ENCODE measurements at places on chromosomes 5 and 9.
A peak's percentile ranks its signal among the peaks of the same experiment; 100 is the strongest.

- no peak for DNase-seq
Measured at GRCh38 chr9:15077946-15078729, 167.9 kb upstream of the FREM1 start.

DNA sequence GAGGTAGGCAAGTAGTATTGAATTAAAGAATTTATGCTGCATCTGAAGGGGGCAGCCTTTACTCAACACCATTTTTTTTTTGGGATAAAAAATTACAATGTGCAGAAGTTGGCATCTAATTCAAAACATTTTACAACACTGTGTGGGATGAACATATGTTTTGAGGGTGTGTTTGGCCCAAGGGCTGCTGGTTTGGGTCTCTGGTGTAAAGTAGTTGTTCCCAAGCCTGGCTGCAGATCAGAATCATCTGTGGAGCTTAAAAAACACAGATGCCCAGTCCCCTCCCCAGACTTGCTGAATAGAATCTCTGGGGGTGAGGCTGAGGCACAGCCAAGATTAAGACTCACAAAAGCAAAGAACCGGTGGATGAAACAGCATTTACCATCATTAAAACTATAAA is 33.0 kb upstream of the PDZD2 start:
- DNase-seq, result no peak

DNA sequence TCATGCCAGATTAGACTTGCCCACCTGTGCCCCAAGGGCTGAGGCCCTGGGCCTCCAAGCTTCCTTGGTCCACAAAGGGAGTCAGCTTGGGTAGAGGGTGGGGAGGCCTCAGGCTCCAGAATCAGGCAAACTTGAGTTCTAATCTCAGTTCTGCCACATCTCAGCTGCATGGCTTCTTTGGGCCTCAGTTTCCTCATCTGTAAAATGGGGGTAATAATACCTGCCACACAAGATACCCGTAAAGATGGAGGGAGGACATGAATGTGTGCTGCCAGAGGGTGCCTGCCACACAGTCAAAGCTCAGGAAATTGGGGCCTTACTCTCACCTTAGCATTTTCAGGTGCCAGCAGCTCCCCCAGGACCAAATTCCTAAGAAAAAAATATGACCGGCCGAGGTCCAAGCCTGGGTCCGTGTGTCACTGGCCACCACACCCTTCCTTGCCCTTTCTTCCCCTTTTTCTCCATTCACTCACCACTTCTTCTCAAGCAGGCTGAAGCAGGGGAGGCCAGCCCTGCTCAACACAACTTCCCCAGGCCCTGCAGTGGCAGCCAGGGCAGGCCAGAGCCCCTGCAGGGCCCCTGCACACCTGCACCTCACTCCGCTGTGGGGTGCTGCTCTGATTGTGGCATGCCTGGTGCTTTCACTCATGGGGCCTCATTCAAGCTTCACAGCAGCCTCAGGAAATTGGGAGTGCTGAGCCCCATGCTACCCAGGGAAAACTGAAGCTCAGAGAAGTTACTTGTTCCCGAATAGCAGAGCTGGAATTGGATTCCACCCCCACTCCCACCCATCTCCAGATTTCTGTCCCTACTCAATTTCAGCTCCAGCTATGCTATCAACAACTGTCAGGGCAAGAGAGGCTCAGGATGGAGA is 3.9 kb downstream of the RGS14 start:
- DNase-seq, result no peak

DNA sequence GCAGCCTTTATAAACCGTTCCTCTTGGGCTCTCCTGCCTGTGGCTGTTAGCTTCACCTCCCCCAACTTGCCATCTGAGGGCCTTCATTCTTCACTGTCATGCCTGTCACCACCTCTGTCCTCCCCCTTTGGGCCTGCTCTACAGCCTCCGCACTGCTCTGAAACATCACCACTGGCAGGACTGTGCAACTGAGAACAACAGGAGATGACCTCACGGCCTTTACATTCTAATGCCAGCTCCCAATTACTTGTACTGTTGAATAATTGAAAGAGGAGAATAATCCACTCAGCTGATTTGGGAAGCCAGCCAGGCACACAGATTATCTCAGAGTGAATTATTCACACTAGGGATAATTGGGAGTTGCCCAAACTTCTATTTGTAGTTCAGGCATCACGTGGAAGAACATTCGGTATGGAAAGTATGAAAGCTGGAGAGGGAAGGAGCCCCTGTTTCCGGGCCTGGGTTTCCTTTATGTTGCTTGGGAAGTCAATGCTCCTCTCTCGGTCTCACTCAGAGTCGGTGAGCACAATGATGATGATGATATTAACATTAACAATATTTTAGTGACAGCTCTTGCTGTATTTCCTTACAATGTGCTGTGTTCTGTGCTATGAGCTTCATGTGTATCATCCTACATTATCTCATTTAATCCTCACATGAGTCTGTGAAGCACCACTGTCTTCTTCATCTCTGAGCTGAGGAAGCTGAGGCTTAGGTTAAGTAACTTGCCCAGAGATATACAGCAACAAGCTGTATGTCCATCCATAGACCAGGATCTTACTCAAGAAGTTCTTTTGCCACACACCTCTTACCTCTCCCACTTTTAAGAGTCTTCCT is 99.3 kb upstream of the LRRTM2 start:
- no peak for DNase-seq

DNA sequence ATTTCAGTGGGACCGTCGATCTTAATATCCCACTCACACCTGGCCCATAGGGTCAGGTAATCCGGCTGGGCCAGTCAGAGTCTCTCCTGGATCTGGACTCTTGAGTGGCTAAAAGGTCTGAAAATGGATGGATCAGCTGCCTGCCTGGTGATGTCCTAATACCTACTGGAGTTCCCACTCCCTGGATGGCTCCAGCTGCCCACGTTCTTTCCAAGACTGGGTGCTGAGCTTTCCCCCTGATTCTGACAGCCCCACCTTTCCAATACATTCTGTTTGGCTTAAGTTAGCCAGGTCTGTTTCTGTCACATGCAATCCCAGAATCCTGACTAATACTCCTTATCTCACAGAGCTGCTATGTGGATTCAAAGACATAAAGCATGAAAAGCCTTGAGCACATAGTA is 10.2 kb downstream of the SH3PXD2B start:
- DNase-seq, result no peak

DNA sequence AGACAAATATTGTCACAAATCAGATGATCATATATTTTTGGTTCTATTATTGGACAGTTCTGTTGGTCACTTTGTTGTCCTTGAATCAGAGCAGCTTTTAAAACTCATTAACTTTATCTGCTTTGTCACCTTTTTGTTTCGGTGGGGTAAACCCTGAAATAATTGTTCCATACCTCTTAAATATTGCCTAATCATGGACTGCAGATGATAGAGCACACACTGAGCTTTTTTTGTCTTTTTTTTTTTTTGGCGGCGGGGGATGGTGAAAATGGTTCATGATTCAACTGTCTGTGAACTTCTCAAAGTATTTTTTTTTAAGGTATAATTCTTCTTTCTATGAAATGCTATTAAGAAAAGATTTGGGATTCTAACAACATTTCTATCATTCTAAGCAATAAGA is 1.8 kb downstream of the NUDT12 start:
- no peak for DNase-seq

- DNase-seq, result peak; percentile 66
Measured at GRCh38 chr9:87713278-87713987, 12.5 kb upstream of the CTSL start.

DNA sequence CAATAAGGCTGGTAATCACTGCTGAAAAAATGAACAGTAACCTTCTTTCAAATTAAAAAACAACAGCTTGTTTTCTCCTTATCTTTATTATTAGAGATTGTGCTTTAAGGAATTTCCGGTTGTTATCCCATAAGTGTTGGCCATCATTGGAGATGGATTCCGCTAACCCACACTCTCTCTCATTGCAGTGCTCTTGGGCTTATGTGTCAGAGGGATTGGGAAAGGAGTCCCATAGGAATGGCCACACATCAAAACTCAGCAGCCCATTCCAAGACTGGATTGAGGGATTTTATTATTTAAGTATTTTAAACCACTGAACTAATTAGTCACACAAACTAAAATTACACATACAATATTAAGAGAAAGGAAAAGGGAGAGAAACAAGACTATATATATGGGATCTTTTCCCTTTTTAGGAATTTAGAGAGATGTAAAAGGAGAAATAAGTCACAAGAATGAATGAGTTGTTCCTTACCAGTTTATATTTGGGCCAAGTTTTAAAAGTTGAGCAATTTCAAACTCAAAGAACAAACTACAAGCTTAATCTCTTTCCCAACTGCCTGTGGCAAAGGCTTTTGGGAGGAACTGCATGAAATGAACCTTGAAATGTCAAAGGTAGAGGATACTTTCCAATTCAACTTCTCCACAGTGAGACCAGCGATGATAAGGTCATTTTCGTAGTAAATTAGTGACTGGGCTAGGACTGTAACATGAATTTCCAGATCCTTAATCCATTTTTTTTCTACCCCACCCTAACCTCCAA is 2.4 kb downstream of the SPINK6 start:
- DNase-seq, result no peak

GRCh38 chr5:140235791-140236551 is 61.0 kb downstream of the CYSTM1 start:
- no peak for DNase-seq

DNA sequence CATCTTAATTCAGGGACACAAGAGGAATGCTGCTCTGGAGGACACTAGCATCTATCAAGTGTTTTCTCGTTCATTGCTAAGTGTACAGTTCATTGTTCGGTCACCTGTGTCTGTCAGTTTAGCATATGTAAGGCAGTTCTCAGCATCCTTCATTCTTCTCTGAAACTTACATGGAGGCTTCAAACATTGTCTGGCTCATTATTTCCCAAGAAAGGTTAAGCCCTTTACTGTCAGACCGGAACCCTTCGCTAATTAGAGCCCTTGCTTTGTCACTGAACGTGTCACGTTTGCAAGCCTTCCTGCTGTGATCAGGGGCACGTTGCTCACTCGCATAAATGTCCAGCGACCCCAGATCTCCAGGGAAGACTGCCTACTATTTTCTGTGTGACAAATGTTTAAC is 62.3 kb upstream of the RIOK2 start:
- DNase-seq, result no peak

- no peak for DNase-seq
Measured at GRCh38 chr5:124961521-124961920, 215.1 kb upstream of the ZNF608 start.

- DNase-seq, result no peak
Measured at GRCh38 chr9:132288966-132289365, 65.8 kb downstream of the SETX start.

- DNase-seq, result no peak
Measured at GRCh38 chr5:54873691-54874090, 111.7 kb downstream of the ESM1 start.

DNA sequence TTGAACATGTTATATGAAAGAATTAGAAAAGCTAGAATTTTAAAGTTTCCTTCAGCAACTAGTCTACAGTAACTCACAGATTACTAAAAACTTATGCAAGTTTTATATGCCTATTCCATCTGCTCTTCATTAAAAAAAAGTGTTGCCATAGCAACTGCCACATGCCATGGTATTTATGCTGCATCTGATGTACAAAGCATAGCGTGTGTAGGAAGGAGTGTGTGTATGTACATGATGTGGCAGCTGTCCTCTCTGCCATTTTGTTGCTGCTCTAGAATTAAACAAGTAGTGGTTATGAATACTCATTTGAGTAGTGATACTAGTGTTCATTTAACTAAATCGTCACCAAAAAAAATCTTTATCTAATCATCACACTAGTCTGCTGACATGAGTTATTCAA is 593.5 kb downstream of the CETN3 start:
- no peak for DNase-seq

GRCh38 chr5:45609661-45610060 is 86.5 kb downstream of the HCN1 start:
- no peak for DNase-seq

- no peak for DNase-seq
Measured at GRCh38 chr5:45796959-45797553, 100.9 kb upstream of the HCN1 start.

DNA sequence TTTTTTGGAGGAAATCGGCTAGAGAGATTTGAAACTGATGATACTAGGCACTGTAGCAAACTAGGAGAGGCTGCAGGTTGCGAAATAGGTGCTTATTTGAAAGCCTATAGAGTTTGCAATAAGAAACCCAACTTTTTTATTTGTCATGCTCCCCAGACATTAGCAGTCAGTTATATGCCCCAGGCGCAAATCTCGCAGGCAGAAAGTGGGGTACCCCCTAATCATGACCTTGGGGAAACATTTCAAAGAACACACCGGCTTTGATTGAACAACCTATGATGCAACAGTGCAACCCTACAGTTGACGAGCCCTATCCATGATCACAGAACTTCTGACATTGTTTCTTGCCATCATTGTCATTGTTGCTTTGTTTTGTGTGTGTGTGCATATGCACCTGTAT is 510.5 kb downstream of the RAB3C start:
- no peak for DNase-seq

DNA sequence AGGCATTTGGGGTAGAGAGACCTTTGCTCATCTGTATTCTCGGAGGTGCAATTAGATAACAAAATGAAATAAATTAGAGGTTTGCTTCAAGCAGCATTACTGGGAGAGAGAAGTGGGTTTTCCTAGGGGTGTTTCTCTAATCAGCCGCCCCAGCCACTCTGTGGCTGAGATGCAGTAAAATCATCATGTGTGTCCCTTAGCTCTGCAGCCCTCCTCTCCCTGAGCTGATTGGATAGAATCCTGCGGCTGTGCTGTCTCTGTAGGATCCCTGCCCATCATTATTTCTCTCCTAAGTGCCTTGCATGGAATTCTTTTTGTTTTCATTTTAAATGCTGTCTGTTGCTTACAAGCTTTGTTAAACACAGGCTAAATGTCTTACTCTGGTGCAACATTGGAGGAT is 171.4 kb downstream of the SH3GL2 start:
- DNase-seq, result no peak

DNA sequence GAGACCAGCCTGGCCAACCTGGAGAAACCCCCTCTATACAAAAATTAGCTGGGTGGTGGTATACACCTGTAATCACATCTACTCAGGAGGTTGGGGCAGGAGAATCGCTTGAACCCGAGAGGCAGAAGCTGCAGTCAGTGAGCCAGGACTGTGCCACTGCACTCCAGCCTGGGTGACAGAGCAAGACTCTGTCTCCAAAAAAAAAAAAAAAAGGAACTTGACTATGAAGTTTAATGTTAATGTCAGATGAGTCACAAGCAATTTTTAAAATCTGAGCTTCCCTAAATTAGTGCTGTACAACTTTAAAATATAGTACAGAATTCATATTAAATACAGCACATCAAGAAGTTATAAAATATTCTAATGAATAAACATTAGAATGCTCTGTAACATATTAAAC is 1.5 kb downstream of the MEIKIN start:
- no peak for DNase-seq

- no peak for DNase-seq
Measured at GRCh38 chr5:134902071-134902801, 2.7 kb upstream of the PCBD2 start.

- DNase-seq, result no peak
Measured at GRCh38 chr5:176904276-176904675, 5.1 kb upstream of the HK3 start.

- peak; percentile 75 for DNase-seq
Measured at GRCh38 chr9:34047864-34048726, 592 bp downstream of the UBAP2 start.

DNA sequence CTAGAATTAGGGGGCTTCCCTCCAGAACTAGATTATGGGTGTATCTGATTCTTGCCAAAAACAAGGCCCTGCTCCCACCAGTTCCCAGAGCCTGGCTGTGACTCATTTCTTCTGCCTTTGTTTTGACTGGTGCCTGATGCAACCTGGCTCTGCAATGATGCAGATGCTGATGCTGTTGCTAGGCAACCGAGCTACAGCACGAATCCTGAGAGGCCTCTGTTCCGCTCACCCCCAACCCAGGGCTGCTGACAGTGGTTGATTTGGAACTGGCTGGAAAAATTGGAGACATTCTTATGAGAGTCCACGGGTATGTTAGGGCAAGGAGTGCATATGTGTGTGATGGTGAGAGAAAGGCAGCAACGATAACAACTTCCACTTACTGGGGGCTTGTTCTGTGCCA is 100.3 kb downstream of the NSG2 start:
- DNase-seq, result peak; percentile 30

Data from activated T-cell treated with anti-CD3 and anti-CD28 coated beads, Interleukin-2, amount 50 U/mL, for 48 hours (primary cell).